ENCODE measurements at places on chromosomes 16 and 17. TPM values are rescaled to one million over a fixed set of nuclear protein-coding genes. Genes with fewer than 3 reads are reported as not detected.

NSMCE1 gene
- 43.6 TPM for total RNA-seq

GRCh38 chr17:72943826-72944689 lies 148.4 kb downstream of the SLC39A11 start:
- no peaks in the 10 kb centered on the region for H3K27me3 ChIP-seq
- H3K36me3 ChIP-seq, result no peaks in the 10 kb centered on the region
- DNase-seq, result no peak
- H3K27ac ChIP-seq, result no peak overlapping the region

DNA sequence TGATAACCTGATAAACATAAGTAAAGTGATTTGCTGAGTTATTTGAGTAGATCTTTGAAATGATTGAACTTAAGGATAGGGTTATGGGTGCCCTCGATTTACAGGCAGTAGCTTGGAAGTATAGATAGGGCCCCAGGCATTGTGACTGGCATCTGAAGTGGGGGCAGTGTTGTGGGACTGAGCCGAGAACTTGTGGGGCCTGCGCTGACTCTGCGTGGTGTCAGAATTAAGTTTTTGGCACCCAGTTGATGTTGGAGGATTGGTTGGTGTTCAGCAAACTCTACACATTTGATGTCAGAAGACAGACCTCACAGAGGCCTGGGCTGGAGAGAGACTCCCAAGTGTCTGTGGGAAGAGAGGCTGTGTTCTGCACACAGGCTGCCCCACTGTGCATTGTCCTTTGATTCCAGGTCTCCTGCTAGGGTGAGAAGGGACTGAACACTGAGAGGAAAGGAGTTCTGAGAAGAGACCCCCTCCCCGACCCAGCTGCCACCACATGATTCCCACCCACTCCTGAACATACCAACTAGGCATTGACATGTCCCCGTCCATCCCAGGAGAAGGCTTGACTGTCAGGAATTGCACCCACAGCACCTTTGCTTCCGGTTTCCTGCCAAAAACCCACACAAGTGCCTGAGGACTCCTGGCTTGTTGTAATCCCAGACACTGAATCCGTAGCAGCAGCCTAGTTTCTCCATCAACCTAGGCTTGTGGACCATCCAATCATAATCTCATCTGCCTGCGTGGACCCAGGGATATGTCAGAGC lies 4.5 kb downstream of the ZNF267 start:
- no peaks in the 10 kb centered on the region for H3K36me3 ChIP-seq
- peaks cover 3% of the 10 kb centered on the region for H3K4me1 ChIP-seq
- peak overlapping the region; percentile 66 for H3K27ac ChIP-seq

- no peaks in the 10 kb centered on the region for H3K36me3 ChIP-seq
- no peak overlapping the region for H3K4me3 ChIP-seq
- no peak overlapping the region for H3K27ac ChIP-seq
Observed at GRCh38 chr16:9922441-9922840, 259.8 kb downstream of the GRIN2A start.

ABAT gene
- 1.0 TPM for total RNA-seq

DNA sequence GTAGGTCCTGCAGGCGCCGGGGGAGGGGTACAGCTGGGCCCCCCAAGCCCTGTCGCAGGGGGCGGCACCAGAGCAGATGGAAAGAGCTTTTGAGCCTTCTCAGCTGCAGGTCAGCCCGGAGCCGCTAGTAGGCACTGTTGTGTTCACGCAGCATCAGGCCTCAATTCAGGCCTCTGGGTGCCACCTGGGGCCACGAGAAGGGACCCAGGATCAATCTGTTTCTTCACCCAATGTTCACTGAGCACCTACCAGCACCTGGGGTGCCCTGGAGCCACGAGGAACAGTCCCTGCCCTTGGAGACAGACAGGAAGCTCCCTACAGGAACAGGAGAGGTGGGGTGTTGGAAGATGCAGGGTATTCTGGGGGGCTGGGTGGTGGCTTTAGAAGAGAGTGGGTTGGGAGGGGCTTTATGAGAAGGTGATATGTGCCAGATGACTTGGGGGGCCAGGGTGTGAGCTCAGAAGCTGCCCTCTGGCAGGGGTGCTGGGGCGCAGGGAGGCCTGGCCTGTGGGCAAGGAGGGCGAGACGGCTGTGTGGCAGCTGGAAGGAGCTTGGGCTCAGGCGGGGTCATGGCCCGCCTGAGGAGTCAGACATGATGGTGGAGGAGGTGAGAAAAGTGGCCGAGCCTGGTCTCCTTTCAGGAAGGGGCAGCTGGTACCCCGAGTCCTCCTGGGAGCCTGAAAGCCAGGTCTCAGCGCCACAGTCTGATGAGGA lies 121.9 kb upstream of the GSE1 start:
- peaks cover 13% of the 10 kb centered on the region for H3K4me1 ChIP-seq
- H3K27ac ChIP-seq, result no peak overlapping the region
- no peaks in the 10 kb centered on the region for H3K36me3 ChIP-seq
- DNase-seq, result no peak
- H3K27me3 ChIP-seq, result no peaks in the 10 kb centered on the region

DNA sequence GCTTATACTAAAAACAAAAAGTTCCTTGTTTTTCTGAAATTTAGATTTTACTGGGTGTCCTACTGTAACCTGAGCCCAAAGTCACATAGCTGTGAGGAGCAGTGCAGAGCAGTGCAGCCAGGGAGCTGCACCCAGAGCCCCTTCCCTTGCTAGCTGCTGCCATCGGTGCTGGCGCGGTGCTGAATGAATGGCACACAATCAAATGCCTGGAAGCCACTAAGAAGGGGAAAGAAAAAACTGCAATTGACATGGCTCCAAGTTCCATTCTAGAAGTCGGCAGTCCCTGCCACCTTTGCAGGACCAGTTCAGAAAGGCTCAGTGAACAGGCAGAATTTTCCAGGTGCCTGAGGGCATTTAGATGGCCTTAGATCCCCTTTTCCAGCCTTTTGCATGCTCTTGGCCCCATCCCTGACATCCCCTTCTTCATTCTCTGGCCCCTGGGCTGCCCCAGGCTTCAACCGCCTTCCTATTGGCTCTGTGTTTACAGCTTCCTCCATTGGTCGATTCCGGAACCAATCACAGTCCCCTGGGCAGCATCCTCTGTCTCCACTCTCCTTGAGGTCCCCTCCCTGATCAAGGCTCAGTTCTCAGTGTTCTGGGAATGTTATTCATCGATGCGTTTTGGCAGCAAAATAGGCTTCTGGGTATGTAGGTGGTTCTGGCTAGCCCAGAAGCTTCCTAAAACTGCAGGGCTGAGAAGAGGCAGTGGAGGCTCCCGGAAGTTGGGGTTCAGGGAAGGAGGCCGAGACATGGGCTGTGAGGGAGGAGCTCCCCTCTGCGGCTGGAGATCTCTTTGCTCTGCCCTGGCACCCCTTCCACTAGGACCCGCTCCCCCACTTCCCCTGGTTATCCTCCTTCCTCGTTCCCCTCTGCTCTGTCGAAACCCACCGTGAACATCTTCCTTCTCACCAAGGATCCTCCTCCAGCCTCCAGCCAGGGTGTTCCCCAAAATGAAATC lies 37.9 kb downstream of the ATP2C2 start:
- no peaks in the 10 kb centered on the region for H3K27me3 ChIP-seq
- H3K4me3 ChIP-seq, result no peak overlapping the region
- H3K36me3 ChIP-seq, result no peaks in the 10 kb centered on the region
- H3K27ac ChIP-seq, result no peak overlapping the region

ACAP1 gene
- total RNA-seq, result 11.2 TPM

USB1 gene
- total RNA-seq, result 34.9 TPM

TMEM204 gene
- 36.0 TPM for total RNA-seq

MMP15 gene
- under 0.01 TPM for total RNA-seq

CCR7 gene
- not detected for total RNA-seq

DNA sequence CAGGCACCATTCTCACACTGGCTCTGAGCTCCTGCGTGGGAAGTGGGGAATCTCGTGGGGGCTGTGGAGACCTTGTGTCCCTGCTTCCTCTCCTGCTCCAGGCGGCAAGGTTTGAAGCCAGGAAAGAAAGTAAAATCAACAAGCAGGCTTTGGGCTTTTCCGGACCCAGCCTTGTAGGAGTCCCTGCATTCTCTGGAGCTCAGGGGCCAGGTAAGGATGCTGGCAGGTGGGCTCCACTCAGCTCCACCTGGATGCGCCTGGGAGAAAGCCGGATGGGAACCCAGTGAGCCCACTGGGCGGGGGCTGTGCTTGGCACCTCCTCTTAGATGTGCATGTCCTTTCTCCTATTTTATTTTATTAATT lies 362.5 kb downstream of the SEC14L1 start:
- H3K27ac ChIP-seq, result no peak overlapping the region
- H3K36me3 ChIP-seq, result no peaks in the 10 kb centered on the region
- H3K27me3 ChIP-seq, result no peaks in the 10 kb centered on the region
- H3K4me1 ChIP-seq, result no peaks in the 10 kb centered on the region

- no peak overlapping the region for H3K27ac ChIP-seq
- no peak overlapping the region for H3K4me3 ChIP-seq
- no peaks in the 10 kb centered on the region for H3K4me1 ChIP-seq
- no peak for DNase-seq
- no peaks in the 10 kb centered on the region for H3K36me3 ChIP-seq
Observed at GRCh38 chr17:32786169-32786568, 90.8 kb downstream of the MYO1D start.

- H3K36me3 ChIP-seq, result no peaks in the 10 kb centered on the region
- no peak overlapping the region for H3K27ac ChIP-seq
- H3K4me1 ChIP-seq, result no peaks in the 10 kb centered on the region
- H3K4me3 ChIP-seq, result peak overlapping the region; percentile 35
- no peak for DNase-seq
Observed at GRCh38 chr17:36592316-36592715, 637 bp downstream of the DHRS11 start.

MRPL27 gene
- total RNA-seq, result 43.8 TPM

DNA sequence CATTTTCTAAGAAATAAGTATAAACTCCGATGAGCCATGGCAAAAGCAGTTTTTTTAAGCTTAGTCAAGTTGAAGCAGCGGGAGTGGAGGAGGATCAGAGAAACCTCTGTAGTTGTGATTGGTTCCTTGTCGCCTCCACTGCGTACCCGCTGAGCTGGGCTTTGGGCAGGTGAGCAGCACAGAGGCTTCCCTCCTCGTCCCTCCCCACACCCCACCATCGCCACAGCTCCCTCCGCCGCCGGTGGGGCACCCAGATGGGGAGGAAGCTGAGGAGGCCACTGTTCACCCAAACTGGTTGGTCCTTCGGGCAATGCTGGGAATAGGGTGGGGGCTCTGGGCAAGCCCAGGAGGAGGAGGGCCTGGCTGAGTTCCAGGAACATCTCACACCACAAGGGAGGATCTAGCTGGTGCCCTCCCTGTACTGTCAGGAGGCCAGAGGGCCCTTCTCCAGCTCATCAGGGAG lies 5.2 kb upstream of the MRPL38 start:
- no peaks in the 10 kb centered on the region for H3K36me3 ChIP-seq
- DNase-seq, result peak; percentile 87
- H3K27me3 ChIP-seq, result no peaks in the 10 kb centered on the region
- H3K4me3 ChIP-seq, result no peak overlapping the region
- peak overlapping the region; percentile 81 for H3K27ac ChIP-seq

- no peaks in the 10 kb centered on the region for H3K36me3 ChIP-seq
- no peak for DNase-seq
- no peaks in the 10 kb centered on the region for H3K4me1 ChIP-seq
- H3K27ac ChIP-seq, result no peak overlapping the region
- H3K27me3 ChIP-seq, result no peaks in the 10 kb centered on the region
Observed at GRCh38 chr17:51815097-51815496, 343.4 kb downstream of the CA10 start.

GRCh38 chr17:79809530-79810129 lies 12.8 kb upstream of the CBX8 start:
- H3K27me3 ChIP-seq, result peaks cover 81% of the 10 kb centered on the region
- no peak overlapping the region for H3K4me3 ChIP-seq
- no peak for DNase-seq
- H3K27ac ChIP-seq, result no peak overlapping the region
